Small intestine (tissue), 16 donors: ENCODE measurements at places on chromosomes 13 and 19. TPM values are rescaled to one million over a fixed set of nuclear protein-coding genes. Genes with fewer than 3 reads are reported as not detected.

DNA sequence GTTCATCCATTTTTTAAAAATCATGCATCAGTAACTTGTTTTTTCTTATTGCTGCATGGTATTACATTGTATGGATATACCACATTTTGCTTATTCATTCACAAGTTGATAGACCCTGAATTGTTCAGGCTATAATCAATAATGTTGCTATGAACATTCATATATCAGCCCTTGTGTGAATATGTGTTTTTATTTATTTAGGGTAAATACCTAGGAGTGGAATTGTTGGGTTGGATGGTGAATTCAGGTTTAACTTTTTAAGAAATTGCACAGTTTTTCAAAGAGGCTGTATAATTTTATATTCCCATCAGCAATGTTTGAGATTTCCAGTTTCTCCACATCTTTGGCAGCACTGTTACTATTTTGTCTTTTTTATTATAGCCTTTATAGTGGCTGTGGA, 82.1 kb downstream of the URI1 start:
- no peak for DNase-seq

The CILP2 gene
- polyA plus RNA-seq = 0.13 TPM

The RASAL3 gene
- polyA plus RNA-seq = 1.3 TPM

The CCDC97 gene
- 11.6 TPM for polyA plus RNA-seq

GRCh38 chr13:111926501-111927180, 140.3 kb upstream of the SOX1 start:
- no peak for DNase-seq

DNA sequence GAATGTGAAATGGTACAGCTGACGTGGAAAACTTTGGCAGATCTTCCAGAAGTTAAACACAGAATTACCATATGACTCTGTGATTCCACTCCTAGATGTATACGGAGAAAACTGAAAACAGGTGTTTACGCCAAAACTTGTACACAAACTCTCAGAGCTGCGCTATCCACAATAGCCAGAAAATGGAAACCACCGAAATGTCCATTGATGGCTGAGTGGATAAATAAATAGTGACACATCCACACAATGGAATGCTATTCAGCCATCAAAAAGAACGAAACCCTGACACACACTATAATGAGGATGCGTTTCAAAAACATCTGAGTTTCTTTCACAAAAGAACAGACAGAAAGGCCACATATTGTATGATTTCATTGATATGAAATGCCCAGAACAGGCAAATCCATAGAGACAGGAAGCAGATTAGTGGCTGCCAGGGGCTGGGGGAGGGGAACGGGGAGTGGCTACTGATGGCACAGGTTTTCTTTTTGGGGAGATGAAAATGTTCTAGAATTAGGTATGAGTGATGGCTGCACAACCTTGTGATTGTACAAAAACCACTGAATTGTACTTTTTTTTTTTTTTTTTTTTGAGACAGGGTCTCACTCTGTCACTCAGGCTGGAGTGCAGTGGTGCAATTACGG, 33.0 kb downstream of the IL12RB1 start:
- DNase-seq = no peak
